ENCODE measurements at places on chromosomes 3 and 15.

GRCh38 chr3:78048698-78049097, 1008.8 kb downstream of the ROBO2 start:
- DNase-seq = no peak

DNA sequence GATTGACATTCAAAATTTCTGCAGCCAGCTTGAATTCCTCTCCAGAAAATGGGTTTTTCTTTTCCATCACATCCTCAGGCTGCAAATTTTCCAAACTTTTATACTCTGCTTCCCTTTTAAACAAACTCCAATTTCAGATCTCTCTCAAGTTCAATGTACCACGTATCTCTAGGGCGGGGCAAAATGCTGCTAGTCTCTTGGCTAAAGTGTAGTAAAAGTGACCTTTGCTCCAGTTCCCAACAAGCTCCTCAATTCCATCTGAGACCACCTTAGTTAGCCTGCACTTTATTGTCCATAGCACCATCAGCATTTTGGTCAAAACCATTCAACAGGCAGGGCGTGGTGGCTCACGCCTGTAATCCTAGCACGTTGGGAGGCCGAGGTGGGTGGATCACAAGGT, 46.7 kb downstream of the NIPA2 start:
- no peak for DNase-seq

DNA sequence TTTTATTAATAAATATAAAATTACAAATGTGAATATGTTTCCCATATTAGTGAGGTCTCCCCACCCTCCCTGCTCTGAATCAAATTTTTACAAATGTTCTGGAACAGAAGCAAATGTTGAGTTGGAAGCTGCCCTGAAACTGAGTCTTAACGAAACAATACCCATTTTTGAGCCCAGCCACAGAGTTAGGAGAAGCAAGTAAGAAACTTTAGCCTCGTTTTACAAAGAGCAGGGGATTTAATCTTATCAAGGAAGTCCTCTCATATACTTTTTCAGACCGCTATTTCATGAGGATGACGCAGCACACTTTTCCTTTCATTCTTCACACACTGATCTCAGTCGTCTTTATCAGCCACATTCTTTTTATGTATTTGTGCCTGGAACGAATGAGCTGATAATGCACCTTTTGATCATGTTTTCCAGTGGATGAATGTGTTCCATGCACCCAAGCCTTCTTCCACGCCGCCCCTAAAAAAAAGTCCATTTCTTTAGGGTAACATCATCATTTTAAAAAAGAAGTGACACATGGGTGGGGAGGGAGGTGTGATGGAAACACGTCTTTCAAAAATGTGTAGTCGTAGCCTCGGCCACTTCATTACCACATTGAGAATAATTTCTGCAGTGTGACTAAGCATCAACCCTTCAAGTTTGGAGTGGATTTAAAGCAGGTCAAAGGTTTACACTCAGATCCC, 48.1 kb downstream of the SETMAR start:
- DNase-seq = no peak

GRCh38 chr15:91319371-91320059, 219.5 kb downstream of the SV2B start:
- DNase-seq = no peak

GRCh38 chr3:126081618-126082361, 2.1 kb downstream of the SLC41A3 start:
- peak; percentile 41 for DNase-seq

GRCh38 chr15:60093273-60094067, 89.4 kb downstream of the FOXB1 start:
- no peak for DNase-seq

DNA sequence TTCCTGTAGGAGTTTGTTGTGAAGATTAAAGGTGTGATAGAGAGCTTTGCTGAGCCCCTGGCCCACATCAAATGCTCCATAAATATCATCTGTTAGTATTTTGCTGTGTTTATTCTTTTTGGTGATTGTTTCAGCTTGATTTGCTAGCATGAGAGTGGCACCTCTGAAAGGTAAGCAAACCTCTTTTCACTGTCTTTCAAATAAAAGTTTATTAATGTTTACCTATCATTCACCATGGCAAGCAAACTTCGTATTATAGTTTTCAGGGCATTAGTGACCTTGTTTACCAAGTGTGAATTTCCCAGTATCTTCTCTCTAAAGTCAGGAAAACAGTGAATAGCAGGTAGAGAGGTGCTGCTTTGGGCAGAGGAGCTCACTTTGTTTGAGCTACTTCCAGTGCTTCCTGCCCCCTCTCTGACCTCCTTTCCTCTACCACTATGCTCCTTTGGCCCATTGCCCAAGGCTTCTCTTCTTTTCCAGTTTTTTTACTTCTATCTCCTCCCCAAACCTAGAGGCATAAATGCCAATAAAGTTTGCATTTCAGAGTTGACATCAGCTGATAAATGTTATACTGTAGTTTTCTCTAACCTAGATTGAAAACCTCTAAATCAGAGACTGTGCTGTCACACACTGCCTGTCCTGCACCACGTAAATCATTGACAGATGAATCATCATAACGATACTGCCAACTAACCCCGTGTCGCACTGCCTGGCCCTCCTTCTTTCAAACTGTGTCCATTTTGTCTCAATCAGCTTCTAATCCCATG, 569.0 kb downstream of the TUSC7 start:
- no peak for DNase-seq

GRCh38 chr15:20271647-20272046, 270.0 kb downstream of the GOLGA6L6 start:
- DNase-seq = no peak

- no peak for DNase-seq
Measured at GRCh38 chr15:80780416-80781221, 1.4 kb downstream of the CEMIP start.

DNA sequence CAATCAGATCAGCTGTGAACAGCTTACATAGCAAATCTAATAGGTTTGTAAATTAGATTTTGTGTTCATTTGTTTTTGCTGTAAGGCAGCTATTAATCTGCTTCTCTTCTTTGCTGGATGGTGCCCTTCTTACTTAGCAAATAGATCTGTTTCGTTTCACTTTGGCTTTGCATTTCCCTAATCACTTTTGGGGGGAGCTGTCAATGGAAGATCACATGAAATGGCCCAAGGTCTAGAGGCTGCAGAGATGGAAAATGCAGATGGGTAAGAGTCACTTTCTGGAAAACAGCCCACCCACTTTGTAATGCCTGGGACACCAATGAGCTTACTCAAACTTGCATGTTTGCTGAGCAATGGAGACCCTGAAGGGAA, 36.4 kb downstream of the ST8SIA2 start:
- no peak for DNase-seq

Data from NK-92 treated with Interleukin-12 subunit alpha and Interleukin-12 subunit beta, amount 100 ng/mL, for 24 hours (cell line).